ENCODE measurements at places on chromosomes 7 and 10.

DNA sequence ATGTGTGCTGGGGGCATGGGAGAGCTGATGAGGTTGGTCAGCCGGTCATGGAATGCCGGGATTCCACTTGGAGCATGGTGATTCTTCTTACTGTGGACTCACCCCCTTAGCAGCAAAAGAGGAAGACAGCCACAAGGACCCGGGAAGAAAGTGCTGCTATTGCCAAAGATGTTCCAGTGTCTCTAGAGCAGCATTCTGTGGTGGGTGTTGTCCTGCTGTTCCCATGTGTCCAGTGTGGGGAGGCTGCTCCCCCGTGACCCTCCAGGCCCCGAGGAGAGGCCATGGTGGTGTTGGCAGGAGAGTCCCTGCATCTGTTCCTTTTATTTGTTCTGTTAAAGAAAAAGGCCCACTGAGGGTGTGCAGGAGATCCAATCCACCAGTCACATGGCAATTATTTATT, 499.4 kb downstream of the RPS24 start:
- no peak for DNase-seq

- DNase-seq, result peak; percentile 15
Measured at GRCh38 chr10:83605783-83606630, 533.3 kb upstream of the GHITM start.

DNA sequence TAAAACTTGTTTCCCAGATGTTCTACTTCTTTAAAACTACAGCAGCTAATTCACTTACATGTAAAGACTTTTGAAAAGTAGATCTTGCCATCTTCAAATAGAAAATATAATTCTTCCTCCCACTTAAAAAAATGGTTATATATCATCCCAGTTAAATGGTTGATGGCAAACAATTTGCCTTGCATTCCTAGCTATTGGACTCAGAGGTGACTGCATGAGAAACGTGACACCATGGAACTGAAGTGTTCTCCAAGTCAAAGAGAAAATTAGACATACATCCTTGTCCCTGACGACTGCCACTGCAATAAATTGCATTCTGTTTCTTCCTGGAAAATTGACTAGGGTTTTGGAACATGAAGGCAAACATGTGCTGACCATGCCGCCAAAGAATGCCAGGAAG, 95.0 kb upstream of the POM121L12 start:
- no peak for DNase-seq

DNA sequence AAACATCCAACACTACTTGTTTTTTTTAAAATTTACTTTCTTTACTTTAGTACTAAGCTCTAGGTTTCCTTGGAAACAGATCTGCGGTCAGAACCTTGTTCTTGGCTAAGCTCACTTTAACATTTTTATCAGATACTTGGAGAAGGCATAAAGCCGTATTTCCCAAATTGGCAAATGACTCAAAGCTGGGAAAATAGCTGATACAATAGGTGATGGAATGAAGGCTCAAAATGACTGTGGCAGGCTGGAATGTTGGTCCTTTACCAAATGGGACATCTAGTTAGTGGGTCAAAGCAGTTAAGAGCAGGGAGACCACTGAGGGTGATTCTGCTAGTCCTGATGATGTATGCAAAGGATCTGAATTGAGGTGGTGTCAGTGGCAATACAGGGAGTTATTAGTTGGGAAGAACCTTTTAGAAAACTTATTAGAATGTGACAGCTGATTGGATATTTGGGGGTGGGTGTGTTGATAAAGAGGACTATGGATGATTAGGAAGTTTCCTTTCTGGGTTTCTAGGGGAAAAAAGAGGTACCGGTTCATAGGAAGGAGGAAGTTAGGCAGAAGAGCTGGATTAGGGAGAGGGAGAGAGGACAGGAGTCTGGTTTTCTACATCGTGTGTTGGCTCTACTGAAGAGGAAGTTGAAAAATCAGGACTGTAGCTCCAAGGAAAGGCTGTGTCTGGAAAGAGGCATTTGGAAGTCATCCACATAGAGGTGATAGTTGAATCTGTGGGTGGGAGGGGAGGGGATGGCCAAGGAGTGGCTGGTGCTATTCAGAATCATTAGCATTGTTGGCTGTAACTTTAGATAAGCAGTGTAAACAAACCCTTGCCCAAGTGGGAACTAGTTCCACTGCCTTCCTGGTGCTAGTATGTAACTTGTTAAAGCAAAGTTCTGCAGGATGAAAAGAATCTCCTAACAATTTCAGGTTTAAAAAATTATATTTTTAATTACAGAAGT, 13.1 kb downstream of the PLCE1 start:
- peak; percentile 12 for DNase-seq

DNA sequence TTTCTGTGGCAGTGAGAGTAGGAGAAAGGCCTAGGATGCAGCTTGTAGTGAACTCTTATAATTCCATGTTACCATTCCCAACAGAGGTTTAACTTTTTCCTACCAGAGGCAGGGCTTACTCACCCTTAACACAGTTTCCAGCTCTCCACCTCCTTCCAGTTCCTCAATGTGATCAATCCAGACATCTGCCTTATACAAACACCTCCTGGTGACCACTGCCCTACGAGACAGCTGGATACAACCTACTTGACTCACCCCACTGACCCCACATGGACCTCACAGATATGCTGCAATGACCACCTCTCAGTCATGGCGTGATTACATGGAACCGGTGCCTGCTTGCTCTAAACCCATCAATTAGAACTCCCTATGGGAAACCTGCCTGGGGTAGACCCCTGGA, 326.5 kb downstream of the TNS3 start:
- no peak for DNase-seq

GRCh38 chr10:98141484-98142073, 7.1 kb downstream of the R3HCC1L start:
- no peak for DNase-seq

GRCh38 chr10:13904064-13904463, 317.3 kb downstream of the PRPF18 start:
- DNase-seq, result no peak

- DNase-seq, result no peak
Measured at GRCh38 chr7:27172315-27172774, 1.8 kb downstream of the HOXA10 start.

- no peak for DNase-seq
Measured at GRCh38 chr10:88995156-88995876, 4.7 kb downstream of the FAS start.

- DNase-seq, result peak; percentile 58
Measured at GRCh38 chr7:111089822-111090426, 1.0 kb upstream of the LRRN3 start.

DNA sequence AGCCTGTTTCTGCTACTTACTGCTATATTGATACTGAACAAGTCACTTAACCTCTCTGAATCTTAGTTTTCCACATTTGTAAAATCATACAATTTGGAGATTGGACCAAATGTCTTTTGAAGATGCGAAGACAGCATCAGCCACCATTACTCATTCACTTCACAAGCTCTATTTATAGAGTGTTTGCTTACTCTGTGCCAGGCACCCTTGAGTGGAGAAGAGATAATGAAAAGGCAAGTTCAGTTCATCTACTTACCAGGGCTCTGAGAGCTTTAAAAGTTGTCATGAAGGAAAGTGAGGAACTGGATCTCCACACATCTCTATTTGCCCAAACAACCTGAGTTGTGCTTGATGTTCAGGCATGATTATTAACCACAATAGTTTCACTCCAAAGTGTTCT, 277.5 kb downstream of the CSTF2T start:
- no peak for DNase-seq

Data from NCI-H345 (cell line).